ENCODE measurements at places on chromosomes 7 and 10. TPM values are rescaled to one million over a fixed set of nuclear protein-coding genes. Genes with fewer than 3 reads are reported as not detected.

Gene UTF1
- total RNA-seq, result not detected

Gene ABCB1
- 136 TPM for total RNA-seq

Gene AASS
- total RNA-seq, result 4.3 TPM

Gene COA1
- total RNA-seq, result 24.8 TPM

Gene EN2
- total RNA-seq, result not detected

Gene ARHGAP22
- total RNA-seq, result 1.6 TPM

Gene SLC13A4
- not detected for total RNA-seq

Gene FFAR4
- total RNA-seq, result 48.2 TPM

Gene PSMC2
- total RNA-seq, result 109 TPM

Gene ZWINT
- 25.5 TPM for total RNA-seq
